Activated CD4-positive, alpha-beta T cell treated with anti-CD3 and anti-CD28 coated beads for 36 hours (primary cell): ENCODE measurements at places on chromosomes 12 and 14. TPM values are rescaled to one million over a fixed set of nuclear protein-coding genes. Genes with fewer than 3 reads are reported as not detected.

GRCh38 chr12:11773889-11774677 is 124.6 kb downstream of the ETV6 start:
- no peaks in the 10 kb centered on the region for H3K27me3 ChIP-seq
- peak overlapping the region; percentile 74 for H3K27ac ChIP-seq
- H3K4me1 ChIP-seq = peaks cover 91% of the 10 kb centered on the region

DNA sequence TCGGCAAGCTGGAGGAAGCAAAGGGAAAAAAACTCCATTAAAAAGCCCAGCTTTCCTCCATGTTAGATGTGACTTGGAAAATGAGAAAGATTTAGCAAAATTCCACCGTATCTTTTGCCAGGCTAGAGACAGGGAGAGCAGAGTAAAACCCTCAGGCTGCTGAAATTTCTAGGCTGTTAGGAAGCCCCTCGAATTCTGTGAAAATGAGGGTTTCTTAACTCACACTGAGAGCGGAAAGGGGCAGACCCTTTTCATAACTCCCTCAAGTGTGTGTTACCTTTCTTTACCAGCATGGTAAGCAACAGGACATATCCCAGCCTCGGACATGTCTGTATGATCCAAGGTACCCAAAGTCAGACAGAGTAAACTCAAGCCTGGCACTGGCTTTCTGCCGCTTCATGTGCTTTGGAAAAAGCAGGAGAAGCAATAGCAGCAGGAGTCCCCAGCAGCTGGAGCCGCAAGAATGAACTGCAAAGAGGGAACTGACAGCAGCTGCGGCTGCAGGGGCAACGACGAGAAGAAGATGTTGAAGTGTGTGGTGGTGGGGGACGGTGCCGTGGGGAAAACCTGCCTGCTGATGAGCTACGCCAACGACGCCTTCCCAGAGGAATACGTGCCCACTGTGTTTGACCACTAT is at the start of gene RHOJ:
TSS of gene RHOJ (plus strand) at position 37 of the 637 bp plus-strand sequence. CDS start at position 464, 427 bp downstream.
- H3K36me3 ChIP-seq = no peaks in the 10 kb centered on the region
- H3K27me3 ChIP-seq = peaks cover 16% of the 10 kb centered on the region
- no peaks in the 10 kb centered on the region for H3K4me1 ChIP-seq
- no peak within 1 kb of the TSS for H3K4me3 ChIP-seq

- no peaks in the 10 kb centered on the region for H3K36me3 ChIP-seq
- no peak overlapping the region for H3K27ac ChIP-seq
Measured at GRCh38 chr14:31897581-31898186, 179.4 kb upstream of the ARHGAP5 start.

DNA sequence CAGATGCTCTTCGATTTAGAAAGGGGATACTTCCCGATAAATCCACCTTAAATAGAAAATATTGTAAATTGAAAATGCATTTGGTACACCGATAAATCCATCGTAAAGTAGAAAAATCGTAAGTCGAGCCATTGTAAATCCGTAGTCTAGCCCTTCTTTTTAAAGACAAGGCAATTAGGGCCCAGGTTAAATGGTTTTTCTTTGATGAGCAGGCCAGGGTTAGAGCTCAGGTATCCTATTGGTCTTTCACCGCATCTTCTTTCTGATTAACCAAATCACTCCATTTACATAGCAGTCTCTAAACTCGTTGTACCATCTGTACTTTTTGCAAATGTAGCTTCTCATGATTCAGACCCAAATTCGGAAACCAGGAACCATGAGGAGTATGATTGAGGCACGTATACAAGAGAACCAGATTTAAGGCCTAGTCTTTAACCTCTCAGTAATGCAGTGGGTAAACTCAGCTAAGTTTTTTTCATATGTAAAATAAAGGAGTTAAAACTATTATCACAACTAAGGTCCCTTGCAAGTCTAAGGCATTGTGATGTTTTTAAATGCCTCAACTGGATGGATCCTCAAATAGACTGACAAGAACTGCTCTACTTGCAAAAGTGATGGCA is 2.2 kb upstream of the YAF2 start:
- H3K36me3 ChIP-seq = peaks cover 8% of the 10 kb centered on the region
- no peak overlapping the region for H3K4me3 ChIP-seq
- no peak for DNase-seq
- no peaks in the 10 kb centered on the region for H3K27me3 ChIP-seq
- H3K27ac ChIP-seq = no peak overlapping the region

DNA sequence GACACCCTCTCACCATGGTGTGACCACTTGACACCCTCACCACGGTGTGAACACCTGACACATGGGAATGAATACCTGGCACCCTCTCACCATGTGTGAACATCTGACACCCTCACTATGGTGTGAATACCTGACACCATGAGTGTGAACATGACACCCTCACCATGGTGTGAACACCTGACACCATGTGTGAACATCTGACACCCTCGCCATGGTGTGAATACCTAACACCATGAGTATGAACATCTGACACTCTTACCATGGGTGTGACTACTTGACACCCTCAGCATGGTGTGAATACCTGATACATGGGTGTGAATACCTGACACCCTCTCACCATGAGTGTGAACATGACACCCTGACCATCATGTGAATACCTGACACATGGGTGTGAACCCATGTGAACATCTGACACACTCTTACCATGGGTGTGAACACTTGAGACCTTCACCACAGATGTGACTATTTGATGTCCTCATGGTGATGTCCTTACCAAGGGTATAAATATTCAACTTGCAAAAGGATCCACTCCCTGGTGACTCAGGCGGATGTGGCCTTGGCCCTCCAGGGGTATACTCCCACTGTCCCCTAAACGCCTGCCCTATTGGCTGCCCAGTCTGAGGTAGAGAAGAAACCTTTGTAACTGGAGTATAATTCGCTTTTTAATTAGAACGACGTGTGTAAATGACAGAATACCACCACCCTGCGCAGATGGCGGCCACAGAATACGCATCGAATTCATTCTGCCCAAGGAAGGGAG is 29.1 kb downstream of the RFLNA start:
- H3K27ac ChIP-seq = no peak overlapping the region
- no peaks in the 10 kb centered on the region for H3K4me1 ChIP-seq
- no peaks in the 10 kb centered on the region for H3K27me3 ChIP-seq
- H3K36me3 ChIP-seq = peaks cover 34% of the 10 kb centered on the region

DNA sequence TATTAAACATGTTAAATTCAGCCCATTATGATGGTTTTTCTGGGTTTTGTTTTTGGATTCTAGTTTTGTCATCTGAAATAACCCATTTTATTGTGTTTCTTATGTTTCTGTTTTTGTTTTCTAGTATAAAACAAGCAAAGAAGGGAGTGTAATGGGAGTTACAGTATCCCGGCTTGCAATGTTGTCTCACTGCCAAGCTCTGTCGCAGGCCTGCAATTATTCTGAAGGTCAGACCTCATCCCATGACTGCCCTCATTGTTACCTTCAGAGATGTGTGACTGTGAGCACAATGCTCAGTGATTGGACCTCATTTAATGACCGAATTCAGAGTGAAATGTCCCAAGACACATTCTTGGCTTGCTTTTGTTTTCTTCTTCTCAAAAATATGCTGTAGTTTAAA is 73.0 kb upstream of the ATF1 start:
- no peak overlapping the region for H3K27ac ChIP-seq
- H3K27me3 ChIP-seq = no peaks in the 10 kb centered on the region
- no peaks in the 10 kb centered on the region for H3K4me1 ChIP-seq
- DNase-seq = no peak
- no peak overlapping the region for H3K4me3 ChIP-seq

CRACR2A gene
- total RNA-seq = 19.2 TPM

P2RX2 gene
- total RNA-seq = not detected

RAPGEF3 gene
- 0.83 TPM for total RNA-seq

CD69 gene
- 127 TPM for total RNA-seq
